Prostate gland (tissue), 2 donors: ENCODE measurements at places on chromosomes 3 and 15. TPM values are rescaled to one million over a fixed set of nuclear protein-coding genes. Genes with fewer than 3 reads are reported as not detected.

- no peak for DNase-seq
- H3K36me3 ChIP-seq, result no peaks in the 10 kb centered on the region
- H3K4me3 ChIP-seq, result no peak overlapping the region
- no peak overlapping the region for H3K27ac ChIP-seq
- H3K4me1 ChIP-seq, result no peaks in the 10 kb centered on the region
These were observed 9.9 kb downstream of the MB21D2 start for GRCh38 chr3:192907784-192908183.

GRCh38 chr15:62125773-62126172 lies 39.3 kb downstream of the C2CD4B start:
- no peaks in the 10 kb centered on the region for H3K27me3 ChIP-seq
- DNase-seq, result no peak
- no peak overlapping the region for H3K4me3 ChIP-seq
- no peak overlapping the region for H3K27ac ChIP-seq
- peaks cover 3% of the 10 kb centered on the region for H3K4me1 ChIP-seq

C3orf38 gene
- 33.3 TPM for total RNA-seq

IMPG2 gene
- 0.23 TPM for total RNA-seq
